Activated CD4-positive, alpha-beta memory T cell treated with anti-CD3 and anti-CD28 coated beads for 36 hours (primary cell): ENCODE measurements at places on chromosomes 1 and 21.

- DNase-seq: peak; percentile 22
Observed at GRCh38 chr21:34129901-34130715, 56.7 kb downstream of the MRPS6 start.

GRCh38 chr1:198798923-198799386 lies 160.1 kb downstream of the PTPRC start:
- no peak for DNase-seq

DNA sequence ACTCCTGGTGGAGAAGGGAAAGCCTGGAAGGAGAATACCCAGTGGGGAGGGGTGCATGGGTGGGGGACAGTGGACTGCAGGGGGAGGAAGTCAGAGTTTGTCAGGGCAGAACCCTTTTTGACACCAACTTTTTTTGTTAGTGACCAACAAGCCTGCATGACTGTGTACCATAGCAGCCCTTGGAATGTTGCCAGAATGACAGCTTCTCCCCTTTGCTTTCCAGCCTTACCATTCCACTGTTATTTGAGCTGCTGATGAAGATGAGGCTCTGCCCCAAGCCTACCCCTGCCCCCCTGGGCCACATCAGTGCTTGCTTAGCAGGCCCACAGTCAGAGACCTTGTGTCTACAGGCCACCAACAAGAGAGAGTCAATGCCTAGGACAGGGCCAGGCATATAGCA lies 341.2 kb downstream of the HHAT start:
- no peak for DNase-seq

- no peak for DNase-seq
Observed at GRCh38 chr1:53448241-53448841, 10.9 kb upstream of the DMRTB1 start.

DNA sequence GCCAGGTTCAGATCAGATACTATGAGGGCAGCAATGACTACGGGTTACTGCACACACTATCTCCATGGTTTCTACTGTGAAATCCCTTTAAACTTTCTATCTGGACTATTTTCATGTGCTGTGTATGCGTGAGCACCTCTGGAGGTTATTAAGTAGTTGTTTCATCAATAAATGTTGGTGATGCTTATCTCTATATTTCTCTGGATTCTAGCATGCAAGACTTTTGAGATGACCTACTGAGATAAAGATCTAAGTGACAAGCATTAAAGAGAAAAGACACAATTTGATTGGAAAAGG lies 194.0 kb downstream of the NRIP1 start:
- DNase-seq: no peak

DNA sequence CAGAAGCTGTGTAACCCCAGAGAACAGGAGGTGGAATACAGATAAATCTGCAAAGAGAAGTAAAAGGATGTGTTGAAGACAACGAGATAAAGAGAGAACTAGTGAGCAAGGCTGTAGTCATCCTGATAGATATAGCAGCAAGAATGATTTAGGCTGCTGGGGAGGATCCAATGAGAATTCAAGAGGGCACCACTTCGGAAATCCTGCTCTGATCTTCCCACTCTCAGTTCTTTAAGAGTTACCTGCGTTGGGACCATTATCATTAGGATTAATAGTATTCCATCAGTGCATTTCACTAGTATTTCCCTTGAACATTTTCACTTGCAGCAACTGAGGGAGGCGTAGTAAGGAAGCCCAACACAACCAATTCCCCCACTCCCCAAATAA lies at the start of gene BRINP3:
TSS of gene BRINP3 (minus strand) at position 103 of the 387 bp plus-strand sequence.
- no peak for DNase-seq

DNA sequence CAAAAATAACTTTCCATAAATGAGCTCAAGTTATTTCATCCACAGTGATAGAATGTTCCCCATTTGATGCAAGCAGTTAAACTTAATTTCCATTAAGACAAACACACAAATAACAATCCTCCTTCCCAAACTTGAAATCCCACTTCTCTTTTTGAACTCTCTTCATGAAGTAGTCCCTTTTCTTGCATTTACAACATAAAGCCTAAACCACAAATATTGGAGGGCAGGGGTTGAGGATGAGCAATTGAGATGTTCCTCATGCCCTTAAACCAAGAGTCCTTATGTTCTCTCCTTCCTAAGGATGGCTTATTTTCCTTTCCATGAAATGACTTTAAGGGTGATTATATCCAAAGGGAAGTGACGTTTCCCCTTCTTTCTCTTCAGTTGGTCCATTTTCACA lies 228.8 kb downstream of the DISC1 start:
- no peak for DNase-seq

GRCh38 chr1:24926563-24927249 lies 3.4 kb downstream of the RUNX3 start:
- no peak for DNase-seq

DNA sequence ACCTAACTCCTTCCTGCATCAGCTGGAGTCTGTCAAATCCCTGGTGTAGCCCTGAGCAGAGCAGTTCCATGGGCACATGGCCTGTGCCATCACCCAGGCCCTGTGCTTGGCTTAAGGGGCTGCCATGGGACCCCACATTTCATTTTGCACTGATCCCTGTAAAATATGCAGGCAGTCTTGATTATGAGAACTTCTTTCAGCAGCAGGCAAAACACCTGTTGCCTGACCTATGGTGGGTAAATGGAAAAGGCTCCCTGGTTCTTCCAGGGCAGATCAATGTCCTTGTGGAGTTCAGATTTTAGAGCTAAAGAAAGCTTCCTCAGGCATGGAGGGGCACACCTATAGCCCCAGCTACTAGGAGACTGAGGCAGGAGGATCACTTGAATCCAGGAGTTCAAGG lies 44.2 kb downstream of the HSD3B1 start:
- DNase-seq: no peak

GRCh38 chr1:206770531-206771337 lies at the start of gene IL19:
TSS of gene IL19 (plus strand) at chr1:206770773. CDS start at chr1:206836663, 65,890 bp downstream.
- peak; percentile 35 for DNase-seq

DNA sequence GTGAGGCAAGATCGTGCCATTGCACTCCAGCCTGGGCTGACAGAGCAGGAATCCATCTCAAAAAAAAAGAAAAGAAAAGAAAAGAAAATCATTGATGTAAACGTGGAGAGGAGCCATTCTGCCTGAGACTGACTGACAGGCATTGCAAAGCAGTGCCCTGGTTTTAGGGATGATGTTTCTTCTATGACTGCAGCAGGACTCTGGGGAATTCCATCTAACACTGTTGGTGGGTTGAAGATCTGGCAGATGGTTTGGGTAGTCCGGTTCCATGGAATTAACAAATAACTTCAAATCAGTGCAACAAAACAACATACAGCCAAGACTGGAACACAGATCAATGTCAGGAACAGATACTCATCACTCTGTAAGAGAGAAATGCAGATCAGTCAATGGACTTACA lies 17.8 kb upstream of the LAMC2 start:
- DNase-seq: no peak

- peak; percentile 64 for DNase-seq
Observed at GRCh38 chr1:15352128-15352957, 57.3 kb upstream of the EFHD2 start.

GRCh38 chr21:35346697-35347096 lies 297.6 kb upstream of the RUNX1 start:
- DNase-seq: no peak

- no peak for DNase-seq
Observed at GRCh38 chr1:161206411-161207140, 4.4 kb downstream of the NDUFS2 start.
